ENCODE measurements at places on chromosomes 16 and 17. TPM values are rescaled to one million over a fixed set of nuclear protein-coding genes. Genes with fewer than 3 reads are reported as not detected.

- peak overlapping the region; percentile 24 for H3K4me3 ChIP-seq
- no peak overlapping the region for H3K27ac ChIP-seq
- no peak for DNase-seq
Measured at GRCh38 chr17:32266389-32267301, 1.0 kb downstream of the RHBDL3 start.

GRCh38 chr17:66485309-66485947, 183.0 kb downstream of the PRKCA start:
- no peaks in the 10 kb centered on the region for H3K36me3 ChIP-seq
- no peak overlapping the region for H3K27ac ChIP-seq
- DNase-seq: no peak
- no peak overlapping the region for H3K4me3 ChIP-seq
- no peaks in the 10 kb centered on the region for H3K4me1 ChIP-seq

GRCh38 chr17:48575066-48575582, 3.0 kb downstream of the HOXB4 start:
- peak overlapping the region; percentile 99 for H3K27ac ChIP-seq
- DNase-seq: peak; percentile 64
- H3K36me3 ChIP-seq: peaks cover 54% of the 10 kb centered on the region
- peak overlapping the region; percentile 31 for H3K4me3 ChIP-seq
- H3K4me1 ChIP-seq: peaks cover 20% of the 10 kb centered on the region

- H3K36me3 ChIP-seq: no peaks in the 10 kb centered on the region
- H3K4me1 ChIP-seq: no peaks in the 10 kb centered on the region
- no peak for DNase-seq
- H3K4me3 ChIP-seq: no peak overlapping the region
- H3K27ac ChIP-seq: no peak overlapping the region
- no peaks in the 10 kb centered on the region for H3K27me3 ChIP-seq
Measured at GRCh38 chr16:55917373-55918160, 42.4 kb upstream of the CES5A start.

DNA sequence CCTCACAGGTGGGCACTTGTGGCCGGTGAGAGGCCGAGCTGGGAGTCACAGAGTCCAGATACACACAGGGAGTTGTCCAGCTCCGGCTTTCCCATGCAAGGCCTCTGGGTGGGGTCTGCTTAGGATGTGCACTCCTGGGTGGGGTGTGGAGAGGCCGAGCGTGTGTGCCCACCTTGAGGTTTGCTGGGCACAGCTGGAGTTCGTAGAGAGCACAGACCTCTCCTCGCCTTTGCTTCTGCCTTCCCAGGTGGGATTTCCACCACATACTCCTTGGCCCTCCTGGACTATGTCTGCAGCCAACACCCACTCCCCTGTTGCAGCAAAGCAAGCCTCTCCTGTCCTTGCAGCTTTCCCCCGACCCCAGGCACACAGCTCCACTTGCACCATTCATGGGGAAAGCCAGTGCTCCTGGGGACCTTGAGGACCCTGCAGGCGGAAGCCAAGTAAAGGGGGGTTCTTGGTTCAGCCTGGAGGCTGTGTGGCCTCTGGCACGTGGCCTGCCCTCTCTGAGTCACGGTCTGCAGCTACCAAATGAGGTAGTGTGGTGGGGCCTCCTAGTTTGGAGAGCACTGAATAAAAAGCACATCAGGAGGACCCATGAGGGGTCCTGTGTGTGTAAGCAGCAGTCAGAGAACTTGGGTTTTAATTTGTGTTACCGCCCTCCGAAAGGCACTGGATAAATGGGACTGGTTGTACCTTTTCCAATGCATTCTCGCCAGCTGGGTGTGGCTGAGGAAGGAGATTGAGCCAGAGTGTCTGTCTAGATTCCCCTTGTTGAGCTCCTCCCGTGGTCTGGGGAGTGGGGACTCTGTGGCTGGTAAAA, 31.5 kb downstream of the MPRIP start:
- peaks cover 21% of the 10 kb centered on the region for H3K36me3 ChIP-seq
- H3K27ac ChIP-seq: no peak overlapping the region
- H3K27me3 ChIP-seq: no peaks in the 10 kb centered on the region
- DNase-seq: peak; percentile 15
- no peak overlapping the region for H3K4me3 ChIP-seq
- peaks cover 28% of the 10 kb centered on the region for H3K4me1 ChIP-seq

- H3K27me3 ChIP-seq: peaks cover 59% of the 10 kb centered on the region
- DNase-seq: no peak
- no peak overlapping the region for H3K4me3 ChIP-seq
- H3K4me1 ChIP-seq: no peaks in the 10 kb centered on the region
- H3K27ac ChIP-seq: no peak overlapping the region
- H3K36me3 ChIP-seq: no peaks in the 10 kb centered on the region
Measured at GRCh38 chr16:57695680-57696069, 1.1 kb downstream of the DRC7 start.

DNA sequence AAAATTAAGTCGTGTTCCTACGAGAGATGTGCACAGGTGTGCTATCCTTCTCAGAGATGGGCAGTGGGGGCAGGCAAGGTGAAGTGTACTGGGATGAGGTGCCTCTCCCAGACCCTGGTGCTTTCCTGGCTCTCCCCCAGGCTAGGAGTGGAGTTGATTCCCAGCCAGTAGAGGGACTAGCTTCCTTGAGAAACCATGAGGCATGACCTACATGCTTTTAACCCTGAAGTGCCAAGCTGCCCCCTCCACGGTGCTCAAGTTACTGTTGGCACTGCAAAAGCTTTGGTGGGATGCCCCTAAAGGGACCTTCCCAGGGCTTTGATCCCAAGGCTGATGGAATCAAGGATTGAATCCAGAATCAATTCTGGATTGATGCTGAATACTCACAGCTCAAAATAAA, 47.0 kb upstream of the SREBF1 start:
- H3K27ac ChIP-seq: no peak overlapping the region
- H3K36me3 ChIP-seq: peaks cover 37% of the 10 kb centered on the region
- H3K4me1 ChIP-seq: peaks cover 2% of the 10 kb centered on the region
- H3K27me3 ChIP-seq: no peaks in the 10 kb centered on the region
- H3K4me3 ChIP-seq: no peak overlapping the region
- DNase-seq: no peak

- H3K4me1 ChIP-seq: no peaks in the 10 kb centered on the region
- no peaks in the 10 kb centered on the region for H3K36me3 ChIP-seq
- peaks cover 13% of the 10 kb centered on the region for H3K27me3 ChIP-seq
- no peak overlapping the region for H3K4me3 ChIP-seq
Measured at GRCh38 chr16:1054660-1055556, 17.6 kb upstream of the SSTR5 start.

DNA sequence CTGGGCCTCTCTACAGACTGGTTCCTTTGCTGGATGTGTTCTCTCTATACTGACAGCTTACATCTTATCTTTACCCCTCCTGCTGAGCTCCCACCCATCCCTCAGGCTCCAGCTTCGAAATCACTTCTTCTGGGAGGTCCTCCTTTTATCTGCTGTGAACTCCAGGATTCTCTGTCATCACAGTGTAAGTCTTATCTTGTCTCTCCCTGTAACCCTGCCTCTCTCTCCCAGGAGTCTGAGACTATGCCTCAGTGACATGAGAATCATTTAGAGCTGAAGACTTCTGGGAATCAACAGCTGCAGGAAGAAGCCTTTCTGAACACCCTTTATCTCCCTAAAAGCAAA, 148.1 kb upstream of the HS3ST3A1 start:
- peaks cover 5% of the 10 kb centered on the region for H3K4me1 ChIP-seq
- H3K27ac ChIP-seq: no peak overlapping the region
- no peaks in the 10 kb centered on the region for H3K27me3 ChIP-seq

DNA sequence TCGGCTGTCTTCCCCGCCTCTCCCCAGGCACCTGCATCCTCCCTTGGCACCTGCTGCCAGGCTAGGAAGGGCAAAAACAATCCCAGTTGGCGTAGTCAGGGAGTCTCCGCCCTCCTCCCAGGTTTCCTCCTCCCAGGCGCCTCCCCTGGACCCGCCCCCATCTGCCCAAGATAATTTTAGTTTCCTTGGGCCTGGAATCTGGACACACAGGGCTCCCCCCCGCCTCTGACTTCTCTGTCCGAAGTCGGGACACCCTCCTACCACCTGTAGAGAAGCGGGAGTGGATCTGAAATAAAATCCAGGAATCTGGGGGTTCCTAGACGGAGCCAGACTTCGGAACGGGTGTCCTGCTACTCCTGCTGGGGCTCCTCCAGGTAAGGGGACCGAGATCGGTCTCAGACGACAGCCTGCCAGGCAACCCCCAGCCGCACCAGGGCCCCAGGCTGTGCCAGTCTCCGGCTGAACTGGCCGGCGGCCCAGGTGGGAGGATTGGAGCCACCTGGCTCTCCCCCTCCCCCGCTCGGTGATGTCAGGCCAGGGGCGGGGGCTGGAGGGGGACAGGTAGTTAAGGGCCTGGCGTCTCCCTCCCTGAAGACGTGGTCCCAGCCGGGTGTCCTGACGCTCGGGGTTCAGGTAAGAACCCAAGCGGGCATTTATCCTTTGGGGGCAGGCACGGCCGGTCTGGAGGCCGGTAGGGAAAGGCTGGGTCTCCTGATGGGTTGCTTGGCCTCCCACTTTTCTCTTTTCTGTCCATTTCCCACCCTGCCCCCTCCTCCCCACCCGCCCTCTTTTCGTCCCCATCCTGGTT, at the start of gene GRB7:
Gene GRB7 (plus strand): TSS at position 179 of the 808 bp plus-strand sequence. CDS start 4,364 bp downstream, outside the sequence.
- no peaks in the 10 kb centered on the region for H3K36me3 ChIP-seq
- no peak within 1 kb of the TSS for H3K27ac ChIP-seq
- H3K27me3 ChIP-seq: peaks cover 35% of the 10 kb centered on the region
- H3K4me1 ChIP-seq: peaks cover 16% of the 10 kb centered on the region

DNA sequence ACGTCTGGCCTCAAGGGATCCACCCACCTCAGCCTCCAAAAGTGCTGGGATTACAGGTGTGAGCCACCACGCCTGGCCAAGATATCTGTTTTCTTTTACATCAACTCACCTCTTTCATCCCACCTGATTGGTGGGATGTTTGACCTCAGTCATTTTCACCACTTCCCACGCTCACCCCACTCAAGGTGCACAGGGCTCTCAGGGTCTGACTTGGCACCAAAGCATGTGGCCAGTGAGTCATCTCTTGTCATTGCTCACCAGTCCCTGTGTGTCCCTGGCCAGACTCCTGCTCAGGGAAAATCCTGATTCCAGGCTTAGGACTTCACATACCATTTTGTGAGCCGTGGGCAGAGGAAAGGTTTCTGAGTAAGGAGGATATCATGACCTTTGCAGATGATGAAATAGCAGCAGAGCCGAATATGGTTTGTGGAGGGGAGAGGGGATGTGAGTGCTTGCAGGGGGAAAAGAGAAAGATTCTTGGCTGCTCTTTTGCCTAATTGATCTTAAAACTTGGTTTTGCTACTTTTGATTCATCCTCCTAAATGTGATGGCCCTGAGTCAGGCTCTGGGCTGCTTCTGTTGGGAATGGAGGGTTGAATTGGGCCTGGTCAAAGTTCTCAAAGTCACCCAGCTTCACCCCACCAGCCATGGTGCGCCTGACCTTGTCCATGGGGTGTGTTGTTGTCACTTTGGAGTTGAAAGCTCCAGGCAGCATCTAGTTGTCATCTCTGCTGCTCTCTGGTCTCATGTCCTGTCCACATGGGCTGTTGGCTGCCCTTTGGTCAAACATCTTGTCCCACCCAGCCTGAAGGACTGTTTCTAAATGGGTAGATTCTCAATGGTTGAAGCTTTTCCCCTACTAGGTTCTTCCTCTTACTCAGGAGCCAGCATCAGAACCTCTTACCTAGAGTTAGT, 6.0 kb upstream of the KCNH6 start:
- H3K27me3 ChIP-seq: peaks cover 18% of the 10 kb centered on the region
- no peak overlapping the region for H3K27ac ChIP-seq
- peaks cover 3% of the 10 kb centered on the region for H3K4me1 ChIP-seq
- peak; percentile 86 for DNase-seq
- no peak overlapping the region for H3K4me3 ChIP-seq
- H3K36me3 ChIP-seq: no peaks in the 10 kb centered on the region

GRCh38 chr17:2734939-2735338, 14.5 kb downstream of the CCDC92B start:
- no peak for DNase-seq
- H3K4me3 ChIP-seq: no peak overlapping the region
- peaks cover 13% of the 10 kb centered on the region for H3K27me3 ChIP-seq
- no peaks in the 10 kb centered on the region for H3K36me3 ChIP-seq
- H3K27ac ChIP-seq: no peak overlapping the region

- no peak overlapping the region for H3K4me3 ChIP-seq
- no peaks in the 10 kb centered on the region for H3K4me1 ChIP-seq
- DNase-seq: no peak
Measured at GRCh38 chr17:66995944-66996343, 31.4 kb downstream of the CACNG4 start.

DNA sequence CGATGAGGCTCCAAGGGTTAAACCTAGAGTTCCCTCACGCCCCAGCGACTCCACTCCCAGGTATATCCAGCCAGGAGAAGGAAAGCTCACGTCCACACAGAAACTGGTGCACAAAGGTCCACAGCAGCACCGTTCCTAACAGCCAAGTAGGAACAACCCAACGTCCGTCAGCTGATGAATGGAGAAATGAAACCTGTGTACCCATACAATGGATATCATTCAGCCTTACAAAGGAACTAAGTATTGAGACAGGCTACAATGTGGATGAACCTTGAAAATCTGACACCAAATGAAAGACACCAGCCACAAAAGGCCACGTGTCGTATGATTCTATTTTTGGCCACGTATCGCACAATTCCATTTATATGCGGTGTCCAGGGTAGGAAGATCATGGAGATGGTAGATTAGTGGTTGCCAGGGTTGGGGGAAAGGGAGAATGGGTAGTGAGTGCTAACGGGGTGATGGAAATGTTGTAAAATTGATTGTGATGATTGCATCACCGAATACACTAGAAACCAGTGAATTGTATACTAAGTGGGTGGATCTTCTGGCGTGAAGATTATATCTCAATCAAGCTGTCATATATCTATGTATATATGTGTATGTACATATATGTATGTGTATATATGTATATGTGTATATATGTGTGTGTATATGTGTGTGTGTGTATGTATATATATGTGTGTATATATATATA, 30.1 kb downstream of the NLRC3 start:
- H3K27ac ChIP-seq: no peak overlapping the region
- no peak for DNase-seq
- no peak overlapping the region for H3K4me3 ChIP-seq

GRCh38 chr17:73192206-73192893, 505 bp upstream of the COG1 start:
- H3K27me3 ChIP-seq: no peaks in the 10 kb centered on the region
- peak overlapping the region; percentile 73 for H3K4me3 ChIP-seq
- peak overlapping the region; percentile 93 for H3K27ac ChIP-seq
- peaks cover 13% of the 10 kb centered on the region for H3K36me3 ChIP-seq

DNA sequence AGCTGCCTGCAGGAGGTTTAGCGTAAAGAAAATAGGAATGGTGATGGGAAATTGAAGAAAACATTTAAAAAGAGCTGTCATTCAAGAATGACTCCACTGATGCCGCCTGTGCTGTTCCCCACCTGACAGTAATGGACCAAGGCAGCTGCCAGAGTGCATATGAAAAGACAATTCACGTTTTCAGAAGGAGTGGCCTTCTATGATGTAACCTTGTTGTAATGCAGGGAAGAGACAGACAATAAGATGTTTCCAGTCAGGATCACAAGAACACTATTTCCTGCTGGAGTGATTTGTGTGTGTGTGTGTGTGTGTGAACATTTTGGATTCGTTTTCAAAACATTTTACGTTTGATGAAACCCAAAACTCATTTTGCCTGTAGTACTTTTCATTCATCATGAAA, 203.7 kb downstream of the LGALS9B start:
- peaks cover 10% of the 10 kb centered on the region for H3K4me1 ChIP-seq
- H3K36me3 ChIP-seq: peaks cover 13% of the 10 kb centered on the region
- no peaks in the 10 kb centered on the region for H3K27me3 ChIP-seq
- DNase-seq: peak; percentile 61

The DDX19B gene
- total RNA-seq: 33.3 TPM

The PDILT gene
- not detected for total RNA-seq

The KRTAP3-1 gene
- total RNA-seq: not detected

The KIFC3 gene
- 48.6 TPM for total RNA-seq

The CCT6B gene
- total RNA-seq: 1.7 TPM

The KCNAB3 gene
- 0.36 TPM for total RNA-seq

The TOX3 gene
- not detected for total RNA-seq

The TNFRSF13B gene
- total RNA-seq: not detected

The ZNF668 gene
- 5.3 TPM for total RNA-seq

The CX3CL1 gene
- total RNA-seq: under 0.01 TPM

The CCL13 gene
- not detected for total RNA-seq

The PSME3 gene
- 72.4 TPM for total RNA-seq

The XAF1 gene
- total RNA-seq: 1.7 TPM

The TNP2 gene
- not detected for total RNA-seq
